ENCODE measurements at places on chromosomes 4 and X. TPM values are rescaled to one million over a fixed set of nuclear protein-coding genes. Genes with fewer than 3 reads are reported as not detected.

SORCS2 gene
- polyA plus RNA-seq: 21.0 TPM

PRKG2 gene
- polyA plus RNA-seq: 0.26 TPM

USP26 gene
- polyA plus RNA-seq: not detected

POU4F2 gene
- polyA plus RNA-seq: not detected

EGF gene
- 7.5 TPM for polyA plus RNA-seq

RBM41 gene
- 9.0 TPM for polyA plus RNA-seq

FGF2 gene
- polyA plus RNA-seq: 8.5 TPM

ART3 gene
- polyA plus RNA-seq: 33.9 TPM

RIBC1 gene
- 0.60 TPM for polyA plus RNA-seq

SOX3 gene
- polyA plus RNA-seq: 0.09 TPM

GRCh38 chr4:151100531-151100930, 1.1 kb downstream of the RPS3A start:
- no peak for DNase-seq

DNA sequence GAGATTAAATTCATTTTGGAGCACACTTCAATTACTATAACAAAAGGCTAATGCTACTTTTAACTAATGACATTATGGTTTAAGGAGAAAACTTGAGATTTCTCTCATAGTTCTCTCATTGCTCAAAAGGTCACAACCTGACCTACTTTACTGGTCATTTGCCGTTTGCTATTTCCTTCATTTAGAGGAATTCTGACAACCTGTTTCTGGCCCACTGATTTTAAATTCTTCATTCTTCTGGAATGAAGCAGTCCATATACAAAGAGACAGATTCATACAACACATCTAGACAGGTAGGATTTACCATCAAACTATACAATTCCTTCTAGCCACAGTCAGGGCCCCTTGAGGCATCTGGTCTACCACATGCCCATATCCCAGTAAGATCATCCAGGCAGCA, 14.2 kb downstream of the RNF150 start:
- DNase-seq: no peak

- DNase-seq: no peak
These were observed 84.9 kb upstream of the SPANXB1 start for GRCh38 chrX:140917354-140918115.

GRCh38 chrX:74527350-74527749, 87.1 kb downstream of the RLIM start:
- DNase-seq: no peak

DNA sequence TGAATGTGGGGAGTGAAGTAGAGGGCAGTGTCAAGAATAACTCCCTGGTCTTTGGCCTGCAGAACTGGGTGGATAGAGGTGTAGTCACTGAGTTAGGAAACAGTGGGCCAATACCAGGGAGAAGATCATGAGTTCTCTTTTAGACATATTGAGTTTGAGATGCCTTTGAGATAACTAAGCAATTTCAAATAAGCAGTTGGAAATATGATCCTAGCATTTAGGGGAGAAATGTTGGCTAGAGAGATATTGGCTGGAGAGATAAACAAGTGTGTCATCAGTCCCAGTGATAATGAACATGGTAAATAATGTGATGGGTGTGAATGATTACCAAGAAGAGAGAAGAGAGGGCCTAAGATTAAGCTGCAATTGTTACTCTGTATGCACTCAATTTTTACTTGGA, 95.3 kb upstream of the HPRT1 start:
- DNase-seq: no peak

GRCh38 chr4:87144356-87144755, 76.1 kb downstream of the KLHL8 start:
- DNase-seq: no peak

DNA sequence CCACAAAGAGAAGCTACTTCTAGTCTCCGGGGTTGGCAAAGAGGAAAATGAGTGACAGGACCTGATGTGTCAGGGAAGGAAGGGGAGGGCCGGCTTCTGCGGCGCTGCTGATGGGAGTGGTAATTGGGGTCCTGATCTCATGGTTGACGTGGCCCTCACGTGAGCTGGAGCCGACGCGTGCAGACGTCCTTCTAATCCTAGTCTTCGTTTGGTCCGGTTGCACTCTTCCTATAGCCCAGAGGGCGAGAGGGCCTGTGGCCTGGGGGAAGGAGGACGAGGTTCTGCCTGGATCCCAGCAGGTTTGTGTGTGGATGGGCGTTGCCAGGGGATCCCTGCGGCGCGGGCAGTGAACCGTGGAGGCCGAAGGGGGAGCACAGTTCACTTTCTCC, at the start of gene ARMCX1:
ARMCX1 (plus strand) TSS at position 186 of the 389 bp plus-strand sequence. CDS start 2,384 bp downstream, outside the sequence.
- peak; percentile 88 for DNase-seq

GRCh38 chrX:16870862-16871815, 977 bp upstream of the RBBP7 start:
- DNase-seq: no peak

DNA sequence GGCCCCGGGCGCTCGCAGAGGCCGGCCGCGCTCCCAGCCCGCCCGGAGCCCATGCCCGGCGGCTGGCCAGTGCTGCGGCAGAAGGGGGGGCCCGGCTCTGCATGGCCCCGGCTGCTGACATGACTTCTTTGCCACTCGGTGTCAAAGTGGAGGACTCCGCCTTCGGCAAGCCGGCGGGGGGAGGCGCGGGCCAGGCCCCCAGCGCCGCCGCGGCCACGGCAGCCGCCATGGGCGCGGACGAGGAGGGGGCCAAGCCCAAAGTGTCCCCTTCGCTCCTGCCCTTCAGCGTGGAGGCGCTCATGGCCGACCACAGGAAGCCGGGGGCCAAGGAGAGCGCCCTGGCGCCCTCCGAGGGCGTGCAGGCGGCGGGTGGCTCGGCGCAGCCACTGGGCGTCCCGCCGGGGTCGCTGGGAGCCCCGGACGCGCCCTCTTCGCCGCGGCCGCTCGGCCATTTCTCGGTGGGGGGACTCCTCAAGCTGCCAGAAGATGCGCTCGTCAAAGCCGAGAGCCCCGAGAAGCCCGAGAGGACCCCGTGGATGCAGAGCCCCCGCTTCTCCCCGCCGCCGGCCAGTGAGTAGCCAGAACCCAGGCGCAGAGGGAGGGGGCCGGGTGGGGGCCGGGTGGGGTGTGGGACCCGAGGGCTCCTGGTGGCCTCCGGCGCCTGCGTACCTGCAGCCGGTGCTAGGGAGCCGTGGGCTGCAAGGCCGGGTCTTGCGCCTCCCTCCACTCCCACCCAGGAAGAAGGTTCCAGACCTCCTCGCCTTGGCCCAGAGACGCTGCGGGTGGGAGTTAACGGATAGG, 534 bp downstream of the MSX1 start:
- no peak for DNase-seq

DNA sequence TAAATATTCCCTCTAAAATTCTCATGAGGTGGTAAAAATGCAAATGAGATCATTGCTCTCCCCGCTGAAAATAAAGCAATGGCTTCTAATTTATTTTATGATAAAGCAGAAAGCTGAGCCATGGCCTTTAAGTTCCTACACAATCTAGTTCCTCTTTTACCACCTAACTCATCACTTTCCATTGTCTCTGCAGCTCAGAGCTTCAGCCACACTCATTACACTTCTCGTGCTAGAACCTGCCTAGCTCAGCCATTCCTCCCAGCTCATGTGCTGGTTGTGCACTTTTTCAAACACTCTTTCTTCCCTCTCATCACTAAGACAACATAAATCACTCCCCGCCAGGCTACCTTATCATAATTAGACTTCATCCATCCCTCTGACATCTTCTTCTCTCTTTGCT, 1112.1 kb upstream of the PRKX start:
- DNase-seq: peak; percentile 3

- no peak for DNase-seq
These were observed 39.3 kb upstream of the MAGEA10 start for GRCh38 chrX:152177497-152178269.

GRCh38 chrX:13126775-13127174, 82.4 kb upstream of the FAM9C start:
- DNase-seq: no peak

- DNase-seq: no peak
These were observed 90.1 kb downstream of the WFS1 start for GRCh38 chr4:6359536-6360308.

GRCh38 chr4:24476282-24476681, 108.1 kb downstream of the DHX15 start:
- peak; percentile 34 for DNase-seq

DNA sequence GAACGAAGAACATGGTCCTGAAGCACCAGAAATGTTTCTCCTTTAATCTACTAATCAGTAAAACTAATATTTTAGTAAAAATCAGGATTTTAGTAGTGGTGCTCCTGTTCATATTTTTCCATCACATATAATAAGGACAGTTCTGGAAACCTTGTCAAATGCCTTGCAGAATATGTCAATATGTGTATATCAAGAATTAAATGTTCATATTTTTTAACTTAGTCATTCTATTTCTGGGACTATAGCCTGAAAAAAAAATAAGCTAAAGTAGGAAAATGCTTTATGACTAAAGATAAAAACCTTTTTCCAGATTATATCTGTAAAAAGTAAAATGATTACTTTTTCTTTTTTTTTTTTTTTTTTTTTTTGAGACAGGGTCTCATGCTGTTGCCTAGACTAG, 65.1 kb downstream of the MAB21L2 start:
- no peak for DNase-seq

GRCh38 chr4:70903291-70903603, 1.1 kb downstream of the MOB1B start:
- peak; percentile 44 for DNase-seq

DNA sequence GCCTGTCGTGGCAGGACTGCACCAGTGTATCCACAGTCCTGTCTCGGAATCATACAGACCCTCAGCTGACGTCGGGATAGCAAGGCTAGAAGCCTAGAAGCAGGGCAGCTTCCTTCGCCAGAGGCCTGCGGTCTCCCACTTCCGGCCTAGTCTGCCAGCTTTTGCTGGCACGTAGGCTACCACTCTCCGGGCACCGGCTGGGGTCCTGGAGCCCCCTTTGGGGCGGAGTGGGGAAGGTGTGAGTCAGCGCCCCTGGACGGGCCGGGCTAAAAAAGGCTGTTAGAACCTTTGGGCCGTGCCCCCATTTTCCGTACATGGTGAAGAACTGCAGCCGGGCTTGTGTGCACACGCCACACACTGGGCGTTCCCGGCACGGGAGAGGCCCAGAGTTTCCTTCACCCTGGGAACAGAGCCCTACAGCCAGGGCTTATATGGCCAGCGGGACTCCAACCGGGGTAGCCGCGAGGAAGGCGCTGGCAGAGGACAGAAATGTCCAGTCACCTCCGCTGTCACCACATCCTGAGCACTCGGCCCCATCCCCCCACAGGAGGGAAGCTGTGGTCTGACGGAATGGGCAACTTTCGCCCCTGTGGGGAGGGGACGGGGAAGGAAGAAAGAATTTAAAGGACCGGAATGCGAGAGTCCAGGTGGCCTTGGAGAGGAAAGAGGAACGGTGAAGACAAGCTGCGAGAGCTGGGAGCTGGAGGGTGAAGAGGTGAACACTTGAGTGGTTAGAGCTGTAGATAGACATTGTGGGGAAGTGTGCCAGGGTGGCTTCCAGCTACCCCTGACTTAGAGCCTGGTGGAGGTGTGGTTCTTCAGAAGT, 4.6 kb downstream of the MAGIX start:
- DNase-seq: peak; percentile 71

DNA sequence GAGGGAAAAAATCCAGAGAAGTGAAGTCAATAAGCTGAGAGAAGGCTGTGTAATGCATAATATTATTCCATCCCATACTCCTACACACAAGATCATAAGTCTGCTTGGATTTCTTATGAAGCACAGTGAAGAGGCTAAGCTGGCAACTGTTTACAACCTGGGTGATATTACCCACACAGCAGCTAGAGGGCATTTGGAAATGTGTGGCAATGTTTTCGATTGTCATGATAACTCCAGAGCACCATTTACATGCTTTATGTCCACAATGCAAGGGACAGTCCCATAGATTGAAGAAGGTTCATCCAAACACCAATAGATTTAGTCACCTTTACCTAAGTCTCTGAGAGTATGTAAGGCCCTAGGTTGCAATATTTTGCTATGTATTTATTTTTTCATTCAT, 412.2 kb downstream of the PPP3CA start:
- DNase-seq: no peak

DNA sequence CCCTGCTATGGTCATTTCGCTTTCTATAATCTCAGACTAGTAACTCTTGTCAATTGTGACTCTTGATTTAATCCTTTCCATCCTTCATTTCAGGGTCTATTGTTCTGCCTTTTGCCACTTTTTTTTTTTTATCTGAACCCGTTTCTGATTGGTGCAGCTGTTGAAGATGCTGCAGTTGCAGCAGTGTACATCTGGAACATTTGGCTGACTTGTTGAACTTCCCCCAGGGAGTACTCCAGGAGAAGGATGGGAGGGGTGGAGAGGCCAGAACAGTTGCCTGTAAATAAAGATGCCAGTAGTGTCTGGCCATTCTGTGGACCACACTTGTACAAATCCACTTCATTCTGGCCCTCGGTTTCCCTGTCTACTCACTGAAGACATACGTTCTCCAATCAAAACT, 1.0 kb upstream of the EDA start:
- DNase-seq: peak; percentile 59

DNA sequence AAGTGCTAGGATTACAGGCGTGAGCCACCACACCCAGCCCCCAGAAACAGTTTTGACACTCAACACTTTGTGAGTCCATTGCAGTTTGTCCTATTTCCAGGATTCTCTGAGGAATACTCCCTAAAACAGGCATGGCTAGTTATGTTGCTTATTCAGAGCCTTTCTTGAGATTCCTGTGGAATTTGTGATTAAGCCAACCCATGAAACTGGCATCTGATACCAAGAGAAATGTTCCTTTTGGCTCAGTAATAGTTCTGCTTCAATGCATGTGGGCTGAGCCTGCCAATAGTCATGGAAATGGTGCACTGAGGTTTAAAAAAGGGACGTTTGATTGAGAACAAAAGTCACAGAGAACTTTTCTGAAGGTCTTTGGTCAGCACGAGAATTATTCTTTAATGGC, 241.7 kb downstream of the PPP1R2C start:
- DNase-seq: no peak

- no peak for DNase-seq
These were observed 9.1 kb upstream of the RNF4 start for GRCh38 chr4:2459589-2460349.

DNA sequence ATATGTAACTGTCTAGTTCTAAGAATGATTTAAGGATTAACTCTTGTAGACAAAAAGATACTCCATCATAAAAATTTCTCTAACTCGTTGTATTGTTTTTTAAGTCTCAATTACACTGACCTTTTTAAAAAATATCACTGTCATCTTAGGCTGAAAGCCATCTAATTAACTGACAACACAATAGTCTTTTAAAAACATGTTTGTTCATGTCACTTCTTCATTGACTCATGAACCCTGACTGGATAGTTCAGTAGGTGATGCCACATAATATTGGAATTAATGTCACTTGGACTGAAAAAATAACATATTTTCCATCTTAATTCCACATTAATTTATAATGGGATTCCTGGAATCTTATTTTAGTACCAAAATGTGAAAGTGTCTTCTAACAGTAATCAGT, 179.3 kb downstream of the ADGRL3 start:
- DNase-seq: no peak

GRCh38 chr4:6204871-6205566, 4.7 kb upstream of the JAKMIP1 start:
- no peak for DNase-seq

GRCh38 chr4:108991551-108992328, 228.9 kb upstream of the ETNPPL start:
- no peak for DNase-seq

DNA sequence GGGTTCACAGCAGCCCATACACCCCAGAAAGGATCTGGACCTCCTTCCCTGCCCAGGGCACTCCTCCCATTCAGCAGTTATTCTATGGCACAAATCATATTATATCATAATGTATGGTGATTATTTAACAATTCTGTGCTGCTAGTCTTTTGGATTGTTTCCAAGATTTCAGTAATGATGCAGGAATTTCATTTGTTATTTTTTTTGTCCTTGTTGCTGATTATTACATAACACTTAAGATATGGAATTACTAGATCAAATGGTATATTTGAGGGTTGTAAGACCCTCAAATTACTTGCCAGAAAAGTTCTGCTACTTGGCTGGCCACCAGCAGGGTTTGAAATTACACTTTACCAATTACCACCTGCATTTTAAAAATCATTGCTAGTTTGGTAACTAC, 36.4 kb downstream of the QDPR start:
- DNase-seq: no peak
